Fibroblast of the aortic adventitia (primary cell): ENCODE measurements at places on chromosomes 4 and X. TPM values are rescaled to one million over a fixed set of nuclear protein-coding genes. Genes with fewer than 3 reads are reported as not detected.

The TEX11 gene
- total RNA-seq = not detected in 2 replicates

The HSFX1 gene
- total RNA-seq = 0.45 TPM in 1 of 2 replicates, not detected in the other

The ZNF81 gene
- 6.1 and 6.2 TPM in 2 replicates for total RNA-seq

The UGT2B15 gene
- not detected in 2 replicates for total RNA-seq

The GLRA3 gene
- not detected in 2 replicates for total RNA-seq

The SPANXD gene
- total RNA-seq = not detected in 2 replicates

The RXFP1 gene
- total RNA-seq = 17.8 TPM in 1 of 2 replicates, not detected in the other

The HEPH gene
- 29.5 and 52.8 TPM in 2 replicates for total RNA-seq

The USP17L19 gene
- total RNA-seq = not detected in 2 replicates

The FAM149A gene
- total RNA-seq = 10.8 and 15.6 TPM in 2 replicates

The RASGEF1B gene
- total RNA-seq = 1.2 and 2.0 TPM in 2 replicates

The VCX gene
- total RNA-seq = not detected in 2 replicates
